ENCODE measurements at places on chromosomes 5 and 9.

DNA sequence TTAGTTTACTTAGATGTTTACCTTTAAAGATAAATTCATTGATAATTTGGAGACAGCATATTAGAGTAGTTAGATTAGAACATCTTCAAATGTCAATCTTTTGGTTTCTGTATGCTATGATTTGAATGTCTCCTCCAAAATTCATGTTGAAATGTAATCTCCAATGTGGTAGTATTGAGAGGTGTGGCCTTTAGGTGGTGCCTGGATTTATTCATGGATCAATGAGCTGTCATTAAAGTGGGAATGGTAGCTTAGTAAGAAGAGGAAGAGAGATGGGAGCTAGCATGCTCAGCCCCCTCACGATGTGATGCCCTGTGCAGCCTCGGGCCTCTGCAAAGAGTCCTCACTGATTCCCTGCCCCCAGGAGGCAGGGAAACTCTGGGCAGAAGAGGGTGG lies 133.6 kb upstream of the TUT7 start:
- DNase-seq = no peak

GRCh38 chr5:6525910-6526309 lies 77.3 kb downstream of the UBE2QL1 start:
- DNase-seq = no peak

GRCh38 chr9:34559624-34560455 lies 29.7 kb downstream of the CNTFR start:
- no peak for DNase-seq

DNA sequence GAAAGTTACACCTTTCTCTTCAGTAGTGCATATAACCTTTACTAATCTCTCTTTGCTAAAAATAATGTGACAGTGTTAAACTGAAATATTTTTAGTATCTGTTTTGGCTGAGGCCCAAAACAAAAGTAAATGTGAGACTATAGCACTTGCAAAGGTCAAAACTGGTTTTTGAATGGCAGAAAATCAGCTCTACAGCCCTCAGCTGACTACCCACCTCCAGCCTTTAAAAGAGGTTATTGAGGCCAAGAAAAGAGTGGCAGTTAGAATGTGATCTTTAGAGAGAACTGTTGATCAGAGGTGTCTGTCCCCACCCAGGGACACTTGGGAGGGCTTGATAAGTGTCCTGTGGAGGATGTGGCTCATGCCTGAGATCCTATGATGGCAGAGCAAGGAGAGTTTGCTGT lies 30.9 kb downstream of the PRKACG start:
- DNase-seq = no peak

GRCh38 chr9:15549611-15550010 lies 3.2 kb upstream of the CCDC171 start:
- no peak for DNase-seq

DNA sequence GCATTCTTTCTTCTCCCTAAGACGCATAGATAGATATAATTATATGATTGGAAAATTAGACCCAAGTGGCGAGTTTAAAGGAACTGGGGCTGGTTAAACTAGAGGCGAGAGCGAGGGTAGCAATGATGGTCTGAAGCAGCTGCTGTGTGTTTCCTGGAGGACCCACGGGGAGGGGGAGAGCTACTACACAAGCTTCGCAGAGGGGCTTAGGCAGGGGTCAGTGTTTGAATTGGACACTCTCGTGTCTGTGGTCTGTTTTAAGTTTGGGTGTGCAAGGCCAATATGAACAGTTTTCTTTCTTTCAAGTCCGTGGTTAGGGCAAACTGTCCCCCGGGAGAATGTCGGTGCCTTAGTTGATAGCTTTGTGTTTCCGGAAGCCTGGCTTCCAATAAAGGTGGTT lies 43.1 kb downstream of the PDZD2 start:
- no peak for DNase-seq

DNA sequence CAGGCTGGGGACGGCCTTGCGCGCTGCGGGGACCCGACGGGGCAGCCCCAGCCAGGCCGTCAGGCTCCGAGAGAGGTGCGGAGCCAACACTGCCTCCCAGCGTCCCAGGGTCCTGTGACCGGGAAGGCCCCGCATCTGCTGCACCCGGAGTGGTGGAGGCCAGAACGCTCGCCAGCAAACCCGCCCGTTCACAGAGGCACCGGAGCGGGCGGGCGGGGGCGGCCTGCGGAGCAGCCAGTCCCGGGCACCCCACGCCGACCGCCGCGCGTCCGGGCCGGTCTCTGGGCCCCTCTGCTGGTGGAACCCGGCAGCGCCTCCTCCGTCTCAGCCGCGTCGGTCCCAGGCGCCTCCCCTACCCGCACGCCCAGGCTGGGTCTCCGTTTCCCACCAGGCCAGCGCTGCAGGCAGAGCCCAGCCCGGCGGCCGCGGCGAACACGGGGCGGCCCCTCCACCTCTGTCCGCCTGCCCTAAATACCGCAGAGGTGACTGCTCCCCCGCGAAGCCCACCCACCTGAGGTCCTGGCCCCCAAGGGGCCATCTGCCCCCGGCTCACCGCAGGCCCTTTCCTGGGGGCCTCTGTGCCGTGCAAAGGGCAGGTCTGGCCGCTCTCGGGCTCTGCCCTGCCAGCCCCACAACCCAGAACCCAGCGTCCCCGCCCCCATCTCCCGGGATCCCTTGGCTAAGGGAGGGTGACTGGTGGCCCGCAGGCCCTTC lies 15.9 kb downstream of the EXD3 start:
- peak; percentile 57 for DNase-seq

- DNase-seq = no peak
Observed at GRCh38 chr5:10760921-10761184, 181 bp downstream of the DAP start.

DNA sequence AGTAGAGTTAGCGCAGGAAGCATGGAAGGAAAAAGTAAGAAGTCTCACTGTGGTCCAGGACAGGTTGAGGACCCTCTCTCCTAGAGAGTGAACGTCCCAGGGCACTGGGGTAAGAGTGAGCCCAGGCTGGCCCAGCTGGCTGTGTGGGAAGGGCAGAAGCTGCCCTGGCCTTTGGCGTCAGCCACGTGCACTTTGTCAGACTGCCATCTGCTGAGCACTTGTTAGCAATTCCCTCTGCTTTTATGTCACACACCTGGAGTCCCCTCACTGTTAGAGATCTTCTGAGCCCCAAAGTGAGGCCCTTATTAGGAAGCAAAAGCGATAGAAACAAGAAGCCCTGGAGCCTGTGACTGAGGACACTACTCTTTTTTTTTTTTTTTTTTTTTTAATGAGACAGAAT lies 79.1 kb downstream of the UGCG start:
- no peak for DNase-seq

GRCh38 chr5:55650386-55650785 lies 61.7 kb downstream of the SLC38A9 start:
- DNase-seq = no peak

DNA sequence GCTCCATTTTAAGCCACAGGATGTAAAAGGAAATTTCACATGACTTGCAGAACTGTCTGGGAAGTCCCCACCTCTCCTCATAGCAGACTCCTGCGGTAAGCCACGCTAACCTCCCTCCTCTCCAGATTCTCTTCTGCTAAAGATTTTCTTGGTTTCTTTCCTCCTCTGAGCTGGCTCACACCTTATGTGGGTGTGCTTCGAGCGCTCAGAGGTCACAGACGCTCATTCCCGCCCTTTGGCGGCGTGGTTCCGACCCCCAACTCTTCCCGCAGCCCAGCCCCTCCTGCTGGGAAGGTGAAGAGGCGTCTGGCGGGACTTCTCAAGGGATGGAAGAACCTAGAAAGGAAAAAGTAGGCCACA lies 32.9 kb upstream of the CDK20 start:
- no peak for DNase-seq

- DNase-seq = peak; percentile 13
Observed at GRCh38 chr5:74579215-74579614, 61.3 kb downstream of the ENC1 start.

DNA sequence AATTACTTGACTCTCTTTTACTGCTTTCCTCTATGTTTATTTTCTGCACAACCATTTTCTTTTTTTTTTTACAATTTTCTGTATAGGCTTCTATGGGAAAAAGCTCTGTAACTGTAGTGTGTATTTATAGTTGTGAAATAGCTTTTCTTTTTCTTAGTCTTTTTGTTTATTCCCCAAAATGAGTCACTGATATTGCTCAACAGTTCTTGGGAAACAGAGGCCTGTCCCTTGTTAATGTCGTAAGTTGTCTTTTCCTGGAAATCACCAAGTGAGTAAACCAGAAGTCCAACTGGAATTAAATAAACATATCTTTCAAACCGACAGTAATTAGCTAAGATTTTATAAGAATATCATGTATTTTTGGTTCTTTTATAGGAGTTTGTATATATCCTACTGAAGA lies 325.1 kb upstream of the PRR16 start:
- DNase-seq = no peak
